ENCODE measurements at places on chromosomes 6 and 20. TPM values are rescaled to one million over a fixed set of nuclear protein-coding genes. Genes with fewer than 3 reads are reported as not detected.

Gene CCN2
- total RNA-seq: not detected

Gene OR2J3
- not detected for total RNA-seq

Gene KIAA0408
- 2.7 TPM for total RNA-seq

Gene POM121L2
- not detected for total RNA-seq

Gene DZANK1
- 1.4 TPM for total RNA-seq

Gene DPM1
- total RNA-seq: 72.1 TPM

Gene CLPSL2
- not detected for total RNA-seq

Gene CAPN11
- total RNA-seq: 1.3 TPM

Gene CGA
- not detected for total RNA-seq

Gene ENPP3
- total RNA-seq: 0.58 TPM

Gene PHACTR3
- total RNA-seq: not detected

Gene TSHZ2
- 43.6 TPM for total RNA-seq

Gene ATP6V1G2
- 1.9 TPM for total RNA-seq

Gene SUMO4
- 5.3 TPM for total RNA-seq

Gene CLIC5
- 2.2 TPM for total RNA-seq

Gene IPCEF1
- 10.9 TPM for total RNA-seq

Gene FAM162B
- total RNA-seq: not detected

Gene PRICKLE4
- total RNA-seq: not detected

Gene BFSP1
- 0.23 TPM for total RNA-seq

Gene OOEP
- 0.55 TPM for total RNA-seq

Gene TMEM170B
- 0.98 TPM for total RNA-seq

Gene CCR6
- total RNA-seq: 3.4 TPM

Gene GSS
- 58.7 TPM for total RNA-seq

Gene KCNQ5
- 5.1 TPM for total RNA-seq

Gene PLG
- not detected for total RNA-seq

Gene SIRPB2
- total RNA-seq: not detected

Gene MLN
- not detected for total RNA-seq

Gene NUP153
- 99.8 TPM for total RNA-seq

Gene MAS1
- not detected for total RNA-seq

Gene AVP
- total RNA-seq: not detected

Gene TPBG
- 0.33 TPM for total RNA-seq

Gene CNBD2
- total RNA-seq: 3.5 TPM

Gene REM1
- total RNA-seq: not detected

Gene HTR1E
- not detected for total RNA-seq

Gene ADGRF4
- not detected for total RNA-seq

Gene PNLDC1
- 0.11 TPM for total RNA-seq

Gene PBOV1
- not detected for total RNA-seq

Gene COL10A1
- total RNA-seq: not detected
